Right renal pelvis (tissue), 4 donors: ENCODE measurements at places on chromosomes 3 and 15.

- no peak for DNase-seq
These were observed 17.1 kb upstream of the IDH2 start for GRCh38 chr15:90119367-90119766.

DNA sequence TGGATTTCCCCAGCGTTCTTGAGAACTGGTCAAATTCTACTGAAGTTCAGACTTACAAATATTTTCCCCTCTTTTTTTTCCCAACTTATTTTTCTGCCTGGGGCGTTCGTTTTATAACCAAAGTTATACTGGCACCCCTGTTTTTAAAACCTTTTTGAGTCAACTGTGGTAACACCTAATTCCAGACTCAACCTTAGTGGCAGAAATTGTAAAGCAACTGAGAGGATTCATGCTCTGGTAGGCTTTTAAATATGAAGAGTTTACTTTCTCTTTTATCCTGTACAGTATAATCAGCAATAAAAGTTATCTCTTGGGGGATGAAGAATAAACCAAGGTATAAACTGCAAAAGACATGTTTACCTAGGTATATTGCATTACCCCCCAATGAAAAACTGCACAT is 2.3 kb downstream of the IL5RA start:
- no peak for DNase-seq

DNA sequence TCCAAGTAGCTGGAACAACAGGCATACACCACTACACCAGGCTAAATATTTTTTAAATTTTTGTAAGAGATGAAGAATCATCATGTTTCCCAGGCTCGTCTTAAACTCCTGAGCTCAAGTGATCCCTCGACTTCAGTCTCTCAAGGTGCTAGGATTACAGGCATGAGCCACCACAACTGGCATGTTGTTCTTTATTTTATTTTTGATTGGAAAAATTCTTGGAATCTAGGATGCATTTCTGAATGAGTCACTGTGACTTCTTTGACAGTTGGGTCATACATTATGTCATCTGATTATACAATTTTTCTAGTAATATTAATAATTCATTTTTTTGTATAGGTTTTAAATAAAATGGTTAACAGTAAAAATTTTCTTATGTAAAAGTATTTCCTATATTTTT is 870.2 kb downstream of the SI start:
- no peak for DNase-seq

DNA sequence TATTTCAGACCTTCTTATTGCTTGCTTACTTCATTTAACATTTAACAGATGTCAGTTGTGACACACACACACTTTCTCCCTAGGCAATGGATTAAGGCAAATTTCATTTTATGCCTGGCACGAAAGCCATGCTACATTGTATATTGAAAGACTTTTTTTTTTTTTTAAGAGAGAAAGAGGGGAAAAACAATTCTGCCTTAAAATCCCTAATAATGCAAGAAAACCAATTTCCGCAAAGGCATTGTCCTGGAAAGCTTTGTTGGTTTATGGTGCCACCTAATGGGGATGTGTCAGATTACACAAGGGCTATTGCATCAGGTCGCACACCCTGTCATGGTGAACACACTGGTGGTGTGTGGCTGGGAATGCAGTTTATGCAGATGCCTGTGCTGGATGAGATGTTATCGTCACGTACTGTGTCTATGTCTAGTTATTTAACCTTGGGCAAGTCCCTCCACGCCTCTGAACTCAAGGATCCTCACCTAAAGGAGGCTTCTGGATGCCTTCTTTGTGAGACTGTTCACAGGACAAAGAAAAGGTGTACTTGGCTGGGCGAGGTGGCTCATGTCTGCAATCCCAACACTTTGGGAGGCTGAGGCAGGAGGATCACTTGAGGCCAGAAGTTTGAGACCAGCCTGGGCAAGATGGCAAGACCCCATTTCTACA is 37.3 kb upstream of the RFTN1 start:
- peak; percentile 66 for DNase-seq

GRCh38 chr3:62688050-62688449 is 187.2 kb downstream of the CADPS start:
- DNase-seq = no peak

DNA sequence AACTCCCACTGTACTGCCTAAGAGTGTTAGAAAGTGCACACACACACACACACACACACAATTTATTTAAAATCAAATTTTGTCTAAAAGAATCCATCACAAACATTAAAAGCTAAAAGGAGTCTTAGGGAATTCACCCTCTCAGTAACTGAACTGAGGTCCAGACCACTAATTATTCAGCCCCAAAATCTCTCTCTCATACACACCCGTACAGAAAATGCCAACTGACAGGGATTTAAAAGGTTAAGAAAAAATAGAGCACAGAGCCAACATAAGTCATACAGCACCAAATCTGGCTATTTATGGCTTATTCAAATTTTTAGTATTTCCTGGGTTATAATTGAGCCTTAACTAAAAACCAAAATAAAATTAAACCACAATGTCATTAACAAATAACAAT is 20.7 kb downstream of the GBE1 start:
- no peak for DNase-seq

DNA sequence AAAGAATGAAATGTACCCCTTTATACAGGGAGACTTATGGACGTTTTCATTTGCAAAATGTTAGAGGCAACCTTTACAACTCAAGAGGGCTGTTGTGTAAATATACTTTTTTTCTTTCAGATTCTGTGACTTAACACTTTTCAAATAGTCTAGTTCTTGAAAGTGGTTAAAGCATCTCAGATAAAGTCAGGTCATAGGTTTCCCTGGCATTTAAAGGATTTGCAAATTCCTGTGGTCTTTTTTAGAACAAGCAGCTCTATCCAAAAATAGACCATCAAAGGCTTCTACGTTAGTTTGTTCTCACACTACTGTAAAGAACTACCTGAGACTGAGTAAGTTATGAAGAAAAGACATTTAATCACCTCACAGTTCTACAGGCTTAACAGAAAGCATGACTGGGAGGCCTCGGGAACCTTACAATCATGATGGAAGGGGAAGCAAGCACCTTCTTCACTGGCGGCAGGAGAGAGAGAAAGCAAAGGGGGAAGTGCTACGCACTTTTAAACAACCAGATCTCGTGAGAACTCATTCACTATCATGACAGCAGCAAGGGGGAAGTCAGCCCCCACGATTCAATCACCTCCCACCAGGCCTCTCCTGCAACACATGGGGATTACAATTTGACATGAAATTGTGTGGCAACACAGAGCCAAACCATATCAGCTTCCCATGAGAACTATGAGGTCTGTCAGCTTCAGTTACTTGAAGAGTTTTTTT is 23.3 kb upstream of the GABRR3 start:
- DNase-seq = no peak

GRCh38 chr15:100021653-100022052 is 288.4 kb upstream of the LYSMD4 start:
- DNase-seq = no peak

GRCh38 chr15:90124507-90124906 is 22.2 kb upstream of the IDH2 start:
- DNase-seq = no peak

DNA sequence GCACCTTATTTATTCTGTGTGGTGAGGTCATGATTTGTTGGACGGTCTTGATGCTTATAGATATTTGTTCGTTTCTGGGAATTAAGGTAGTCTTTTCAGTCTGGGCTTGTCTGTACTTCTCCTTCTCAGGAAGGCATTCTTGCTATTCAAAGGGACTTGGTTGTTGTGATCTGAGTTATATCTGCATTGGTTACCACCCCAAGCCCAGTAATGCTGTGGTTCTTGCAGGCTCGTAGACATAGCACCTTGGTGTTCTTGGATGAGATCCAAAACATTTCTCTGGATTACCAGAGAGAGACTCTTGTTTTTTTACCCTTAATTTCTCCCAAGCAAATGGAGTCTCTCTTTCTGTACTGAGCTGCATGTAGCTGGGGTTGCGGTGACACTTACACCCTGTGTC is 128.0 kb upstream of the CBLB start:
- no peak for DNase-seq

- no peak for DNase-seq
These were observed 184.9 kb downstream of the FAM43A start for GRCh38 chr3:194870394-194871110.

- DNase-seq = no peak
These were observed 23.0 kb upstream of the CLDN1 start for GRCh38 chr3:190345027-190345821.
